ENCODE measurements at places on chromosomes 12 and 14.
A peak's percentile ranks its signal among the peaks of the same experiment; 100 is the strongest.

DNA sequence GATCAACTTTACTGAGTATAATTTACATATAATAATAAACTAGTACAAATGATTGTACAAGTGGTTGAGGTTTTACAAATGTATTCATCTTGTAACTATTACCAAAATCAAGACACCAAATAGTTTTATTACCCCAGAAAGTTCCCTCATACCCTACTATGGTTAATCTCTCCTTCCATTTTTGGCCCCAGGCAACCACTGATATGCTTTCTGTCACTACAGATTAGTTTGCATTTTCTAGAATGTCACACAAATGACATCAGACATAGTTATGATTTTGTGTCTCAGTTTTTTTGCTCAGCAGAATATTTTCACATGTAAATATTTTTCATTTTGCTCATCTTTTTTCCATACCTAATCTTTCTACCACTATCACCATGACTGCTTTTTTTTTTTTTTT, 49.1 kb downstream of the TMX1 start:
- DNase-seq: no peak

DNA sequence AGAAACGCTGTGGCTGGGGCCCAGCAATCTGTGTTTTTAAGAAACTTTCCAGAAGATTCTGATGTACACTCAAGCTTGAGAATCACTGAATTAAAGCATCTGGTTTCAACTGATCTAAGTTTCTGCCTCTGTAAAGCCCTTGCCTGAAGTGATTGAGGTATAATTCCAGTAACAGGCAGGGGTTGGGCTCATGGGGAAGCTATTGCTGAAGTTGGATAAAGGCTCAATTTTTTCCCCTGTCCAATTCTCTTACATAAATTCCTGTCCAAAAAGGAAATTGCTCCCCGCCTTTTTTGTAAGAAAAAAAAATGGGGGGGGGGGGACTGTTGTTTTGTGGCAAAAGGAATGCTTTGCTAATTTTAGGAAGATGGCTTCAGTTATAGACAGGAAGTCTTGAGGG, 337.4 kb downstream of the NUAK1 start:
- DNase-seq: no peak

GRCh38 chr14:55587847-55588246, 7.8 kb downstream of the KTN1 start:
- DNase-seq: no peak

DNA sequence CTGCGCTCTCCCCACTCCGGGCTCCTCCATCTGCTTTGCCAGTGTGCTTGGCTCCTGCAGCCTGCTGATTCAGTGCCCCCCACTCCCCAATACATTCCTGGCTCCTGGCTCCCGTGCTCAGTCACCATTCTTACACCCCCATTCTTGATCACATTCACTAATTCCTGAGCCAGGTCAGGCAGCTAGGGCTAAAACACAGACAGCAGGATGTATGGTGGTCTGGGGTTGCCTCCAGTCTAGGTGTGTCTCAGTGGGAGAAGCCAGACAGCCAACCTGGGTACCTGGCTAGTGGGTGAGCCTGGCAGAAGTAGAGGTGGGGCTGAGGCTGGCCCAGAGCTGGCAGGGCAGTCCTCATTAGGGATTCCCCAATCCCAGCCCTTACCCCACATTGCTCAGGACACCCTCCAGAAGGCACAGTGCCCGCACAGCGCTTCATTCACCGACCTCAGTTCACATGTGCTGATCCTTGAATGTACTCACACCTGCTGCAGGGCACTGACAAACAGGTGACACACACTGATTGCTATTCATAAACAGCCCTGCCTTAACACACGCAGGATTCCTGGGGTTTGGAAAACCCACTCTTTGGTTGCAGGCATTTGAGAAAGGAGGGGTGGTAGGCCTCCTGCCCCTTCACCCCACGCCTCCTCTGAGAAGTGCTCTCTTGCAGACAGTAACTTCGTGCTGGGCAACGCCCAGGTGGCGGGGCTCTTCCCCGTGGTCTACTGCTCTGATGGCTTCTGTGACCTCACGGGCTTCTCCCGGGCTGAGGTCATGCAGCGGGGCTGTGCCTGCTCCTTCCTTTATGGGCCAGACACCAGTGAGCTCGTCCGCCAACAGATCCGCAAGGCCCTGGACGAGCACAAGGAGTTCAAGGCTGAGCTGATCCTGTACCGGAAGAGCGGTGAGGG, 1.7 kb downstream of the KCNH3 start:
- peak; percentile 38 for DNase-seq

DNA sequence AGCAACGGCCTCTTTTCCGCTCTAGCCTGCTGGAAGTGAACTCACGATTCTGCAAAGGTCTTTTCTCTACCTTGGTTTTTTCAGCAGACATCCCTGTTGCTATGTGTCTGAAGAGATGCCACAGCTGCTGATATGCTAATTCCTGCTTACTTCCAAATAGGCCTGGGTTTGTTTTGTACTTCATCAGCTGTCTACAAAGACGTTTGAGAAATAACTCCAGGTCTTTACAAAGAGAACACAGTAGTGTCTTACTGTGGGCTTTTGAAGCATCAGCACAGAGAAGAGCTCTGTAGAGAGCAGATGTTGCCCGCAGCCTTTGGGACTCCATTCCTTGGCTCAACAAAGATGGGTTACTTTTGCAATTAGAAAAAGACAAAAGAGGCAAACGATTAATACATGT, 1366.5 kb downstream of the AACS start:
- no peak for DNase-seq

GRCh38 chr14:100546051-100546443, 41.2 kb downstream of the BEGAIN start:
- no peak for DNase-seq

DNA sequence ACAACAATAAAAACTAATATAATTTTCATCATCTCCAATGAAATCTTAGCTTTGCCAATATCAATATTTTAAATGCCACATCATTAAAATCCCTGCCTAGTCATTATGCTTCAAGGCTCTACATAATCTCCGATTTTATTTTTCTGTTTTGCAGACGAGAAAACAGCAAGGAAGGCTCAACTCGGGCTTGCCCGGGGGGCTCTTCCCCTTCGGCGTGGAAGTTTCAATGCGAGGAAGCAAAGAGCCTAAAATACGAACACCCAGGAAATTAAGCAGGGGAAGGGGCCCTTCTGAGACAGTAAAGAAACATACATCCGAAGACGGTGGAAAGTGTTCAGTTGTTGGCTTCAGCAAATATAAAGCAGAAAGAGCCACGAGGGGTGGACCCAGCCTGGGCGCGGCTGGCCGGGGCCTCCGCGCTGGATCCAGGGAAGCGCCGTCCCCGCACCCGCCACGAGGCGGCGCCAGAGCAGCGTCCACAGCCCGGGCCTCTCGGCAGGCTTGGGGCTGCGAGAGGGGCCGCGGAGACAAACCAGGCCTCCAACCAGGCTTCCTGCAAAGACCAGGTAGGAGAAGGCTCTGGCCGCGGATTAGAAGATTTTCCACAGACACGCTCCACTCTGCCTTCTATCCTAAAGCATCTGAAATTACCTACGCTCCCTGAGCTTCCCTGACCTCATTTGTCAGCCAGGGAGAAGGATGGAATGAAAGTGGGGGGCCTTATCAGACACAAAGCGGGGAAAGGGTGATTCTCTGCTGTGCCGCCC, 77.2 kb downstream of the SERPINA3 start:
- peak; percentile 57 for DNase-seq

DNA sequence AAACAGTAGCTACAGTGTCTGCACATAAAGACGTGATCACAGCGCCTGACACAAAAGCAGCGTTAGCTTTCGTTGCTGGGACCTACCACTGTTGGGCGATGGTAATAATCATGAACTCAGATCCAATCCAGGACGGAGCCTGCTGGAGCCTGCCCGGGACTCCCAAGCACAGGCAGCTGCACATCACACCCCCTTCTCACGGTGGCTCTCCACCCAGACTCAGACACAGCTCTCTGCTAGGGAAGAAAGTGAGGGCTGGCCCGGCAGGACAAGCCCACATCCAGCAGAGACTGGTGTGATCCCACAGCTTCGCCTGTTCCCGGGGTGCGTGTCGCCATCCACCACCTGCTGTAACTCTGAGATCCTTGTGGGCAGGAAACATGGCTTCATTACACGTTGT, 49.9 kb upstream of the FOXN3 start:
- DNase-seq: no peak

DNA sequence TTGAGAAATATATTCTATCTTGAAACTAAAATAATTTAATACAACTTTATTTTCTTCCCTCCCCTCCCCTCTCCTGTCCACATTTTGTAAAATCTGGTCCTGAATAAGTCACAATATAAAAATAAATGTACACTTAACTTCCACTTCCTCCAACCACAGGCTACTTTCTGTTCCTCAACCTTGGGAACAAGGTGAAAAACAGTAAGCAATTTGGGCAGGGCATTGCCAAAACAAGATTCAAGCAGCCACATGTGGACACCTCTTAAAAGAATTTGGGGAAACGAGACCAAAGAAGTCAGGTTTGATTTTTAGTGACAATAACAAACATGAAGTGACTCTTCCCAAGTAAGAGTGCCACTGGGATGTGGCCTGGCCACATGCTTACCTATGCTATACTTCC, 115.7 kb downstream of the PTPRQ start:
- no peak for DNase-seq

GRCh38 chr12:31588976-31589375, 2.0 kb downstream of the DENND5B start:
- no peak for DNase-seq

All from NCI-H774 (cell line).